ENCODE measurements at places on chromosomes 2 and 18.

- no peak for DNase-seq
Observed at GRCh38 chr18:47485221-47485797, 233.8 kb upstream of the SKOR2 start.

- peak; percentile 66 for DNase-seq
Observed at GRCh38 chr2:29309090-29310029, 194.1 kb downstream of the CLIP4 start.

GRCh38 chr2:5689750-5690149 lies 2.4 kb upstream of the SOX11 start:
- no peak for DNase-seq

DNA sequence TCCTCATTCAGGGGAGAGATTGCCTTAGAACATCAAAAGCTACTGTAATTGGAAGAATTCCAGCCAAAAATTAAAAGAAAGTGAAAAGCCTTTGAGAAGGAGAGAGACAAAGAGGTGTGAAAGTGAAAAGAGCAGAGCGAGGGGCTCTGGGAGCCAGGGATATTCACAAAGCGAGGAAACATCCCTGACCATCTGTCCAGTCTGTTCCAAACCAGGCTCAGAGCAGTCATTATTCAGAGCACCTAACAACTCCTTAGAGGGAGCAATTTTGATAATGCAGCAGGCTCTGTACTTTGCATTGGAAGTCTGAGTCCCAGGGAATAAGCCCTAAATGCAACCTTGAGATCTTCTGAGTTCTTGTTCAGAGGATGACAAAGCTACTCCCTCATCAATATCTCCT lies 119.1 kb upstream of the LYPD1 start:
- DNase-seq, result no peak

- DNase-seq, result no peak
Observed at GRCh38 chr18:79684787-79685186, 5.2 kb downstream of the CTDP1 start.
